ENCODE measurements at places on chromosomes 6 and 20.
A peak's percentile ranks its signal among the peaks of the same experiment; 100 is the strongest.

- DNase-seq = no peak
Observed at GRCh38 chr6:144268794-144269349, 16.3 kb upstream of the UTRN start.

DNA sequence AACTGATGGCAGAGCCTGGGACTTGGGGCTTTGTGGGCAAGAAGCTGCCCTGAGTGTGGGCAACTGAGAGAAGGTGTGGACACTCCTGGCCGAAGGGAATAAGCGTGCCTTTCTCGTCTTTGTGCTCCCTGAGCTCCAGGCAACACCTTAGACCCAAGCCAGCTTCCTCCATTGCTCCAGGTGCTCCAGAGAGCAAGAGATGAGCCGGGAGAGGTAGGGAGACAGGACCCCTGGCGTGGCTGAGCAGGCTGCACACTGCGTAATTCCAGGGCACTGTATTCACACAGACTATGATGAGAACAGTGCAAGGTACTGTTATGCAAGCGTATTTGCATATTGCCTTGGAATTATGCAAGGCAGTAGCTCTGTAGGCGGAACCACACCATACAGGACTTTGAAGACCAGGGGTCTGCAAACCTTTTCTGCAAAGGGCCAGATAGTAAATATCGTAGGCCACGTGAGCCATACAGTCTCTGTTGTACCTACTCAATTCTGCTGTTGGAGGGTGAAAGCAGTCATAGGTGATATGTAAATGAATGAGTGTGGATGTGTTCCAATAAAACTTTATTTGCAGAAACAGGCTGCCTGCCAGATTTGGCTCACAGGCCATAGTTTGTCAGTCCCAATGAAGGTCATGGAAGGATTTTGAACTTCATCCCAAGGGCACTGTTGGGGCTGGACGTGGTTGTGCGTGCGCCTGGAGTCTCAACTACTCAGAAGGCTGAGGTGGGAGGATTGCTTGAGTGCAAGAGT is 42.1 kb upstream of the FAM83D start:
- no peak for DNase-seq

GRCh38 chr6:139145661-139146060 is 10.8 kb downstream of the HECA start:
- DNase-seq = no peak

DNA sequence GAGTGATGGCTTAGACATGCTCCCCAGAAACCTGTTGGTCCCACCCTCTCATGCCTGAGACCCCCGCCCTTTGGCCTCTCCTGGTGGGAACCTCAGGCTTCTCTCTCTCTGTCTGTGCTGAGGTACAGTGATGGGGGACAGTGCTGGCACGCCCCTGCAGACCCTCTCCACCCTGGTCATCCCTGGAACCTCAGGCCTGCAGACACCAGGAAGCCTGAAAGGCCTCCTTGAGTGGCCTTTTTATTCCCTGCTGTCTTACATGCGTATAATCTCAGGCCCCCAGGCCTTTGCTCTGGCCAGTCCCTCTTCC is 78.5 kb upstream of the MAFB start:
- DNase-seq = no peak

- DNase-seq = peak; percentile 48
Observed at GRCh38 chr20:44745598-44746366, at the start of gene KCNK15. KCNK15 (plus strand) TSS chr20:44745865; CDS start chr20:44745911, 46 bp downstream.

- DNase-seq = peak; percentile 36
Observed at GRCh38 chr6:130973521-130974277, 89.3 kb downstream of the EPB41L2 start.

Data from SW480 (cell line).